ENCODE measurements at places on chromosomes 6 and 20.
A peak's percentile ranks its signal among the peaks of the same experiment; 100 is the strongest.

- DNase-seq = no peak
Measured at GRCh38 chr6:14817074-14817473, 428.8 kb upstream of the JARID2 start.

GRCh38 chr6:78597966-78598365 is 269.4 kb upstream of the IRAK1BP1 start:
- no peak for DNase-seq

DNA sequence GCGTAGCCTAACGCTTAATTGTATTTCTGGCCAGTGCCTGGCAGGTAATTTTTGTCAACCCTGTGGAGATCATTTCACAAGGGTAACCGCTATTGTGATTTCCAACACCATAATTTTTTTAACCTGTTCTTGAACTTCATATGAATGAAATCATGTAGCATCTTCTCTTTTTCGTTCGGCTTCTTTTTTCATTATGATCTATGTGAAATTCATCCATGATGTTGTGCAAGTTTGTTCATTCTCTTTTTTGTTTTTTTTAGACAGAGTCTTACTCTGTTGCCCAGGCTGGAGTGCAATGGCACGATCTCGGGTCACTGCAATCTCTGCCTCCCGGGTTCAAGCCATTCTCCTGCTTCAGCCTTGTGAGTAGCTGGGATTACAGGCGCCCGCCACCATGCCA is 42.5 kb upstream of the TGM3 start:
- no peak for DNase-seq

- no peak for DNase-seq
Measured at GRCh38 chr6:26598267-26598666, 1.5 kb downstream of the ABT1 start.

DNA sequence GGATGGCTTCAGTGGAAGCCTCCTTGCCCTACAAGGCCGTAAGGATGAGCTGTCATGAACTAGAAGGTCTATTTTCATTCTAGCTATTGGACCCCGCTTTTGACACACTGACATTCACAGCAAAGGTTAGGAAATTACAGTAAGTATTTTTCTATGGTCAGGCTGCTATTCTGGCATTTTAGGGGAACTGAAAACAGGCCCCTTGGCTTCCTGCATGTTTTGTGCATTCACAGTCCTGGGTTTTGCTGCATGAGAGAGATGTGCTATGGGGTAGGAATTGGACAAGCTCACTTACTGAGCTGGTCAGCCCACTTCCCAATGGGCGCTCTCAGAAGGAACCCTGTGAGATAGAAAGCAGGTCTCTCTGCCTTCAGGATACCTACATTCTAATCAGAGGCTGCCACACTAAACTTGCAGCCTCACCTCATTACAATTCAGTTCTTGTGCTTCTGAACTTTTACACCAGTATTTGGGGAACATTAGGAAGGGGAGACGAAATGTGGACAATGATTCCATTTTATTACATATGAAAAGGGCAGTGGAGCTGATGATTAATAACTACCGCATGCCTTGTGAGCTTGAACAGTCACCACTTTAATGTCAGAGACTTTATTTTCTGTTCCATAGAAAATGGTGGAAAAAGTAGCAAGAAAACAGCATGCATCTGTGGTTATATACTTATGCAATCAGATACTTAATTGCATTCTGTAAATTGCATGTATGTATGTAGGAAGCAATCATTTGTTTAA is 86.6 kb upstream of the TAB2 start:
- DNase-seq = no peak

GRCh38 chr20:57499676-57500075 is 25.3 kb downstream of the CTCFL start:
- no peak for DNase-seq

GRCh38 chr20:10306440-10307358 is 88.1 kb downstream of the SNAP25 start:
- peak; percentile 64 for DNase-seq

DNA sequence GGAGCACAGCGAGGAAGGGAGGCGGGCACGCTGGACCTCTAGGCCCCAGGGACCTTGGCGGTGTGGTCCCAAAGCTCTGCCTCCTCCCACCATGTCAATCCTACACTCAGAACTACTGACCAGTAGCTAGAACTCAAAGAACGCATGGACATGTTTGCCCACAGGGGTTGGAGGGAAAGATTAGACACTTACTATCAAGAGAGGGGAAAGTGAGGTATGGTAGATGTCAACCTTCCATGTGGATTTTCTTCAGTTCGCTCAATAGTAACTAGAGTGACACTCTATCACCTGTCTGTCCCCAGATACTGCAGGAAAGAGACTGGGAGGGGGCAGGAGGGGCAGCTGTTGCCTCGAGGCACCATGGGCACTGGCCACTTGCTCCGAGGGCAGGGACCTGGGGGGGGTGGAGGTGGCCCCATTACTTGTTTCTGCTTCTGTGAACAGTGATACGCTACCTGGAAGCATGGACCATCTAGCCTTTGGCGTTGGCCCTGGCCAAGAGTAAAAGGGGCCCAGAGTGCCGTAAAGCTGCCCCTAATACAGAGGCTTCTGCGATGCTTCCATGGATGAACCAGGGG is 912 bp upstream of the DIDO1 start:
- no peak for DNase-seq

DNA sequence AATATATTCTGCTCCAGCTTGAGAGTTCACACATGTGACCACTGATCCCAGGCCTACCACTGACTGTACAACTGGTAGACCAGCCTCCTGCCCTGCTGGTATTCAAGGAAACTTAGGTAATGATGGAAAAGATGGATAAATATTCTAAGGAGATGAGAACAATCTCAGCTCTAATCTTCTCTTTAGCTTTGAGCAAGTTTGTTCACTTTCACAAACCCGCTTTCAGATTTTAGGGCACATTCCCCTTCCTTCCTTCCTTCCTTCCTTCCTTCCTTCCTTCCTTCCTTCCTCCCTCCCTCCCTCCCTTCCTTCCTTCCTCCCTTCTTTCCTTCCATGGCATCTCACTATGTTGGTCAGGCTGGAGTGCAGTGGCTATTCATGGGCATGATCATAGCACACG is 88.2 kb upstream of the PHACTR1 start:
- no peak for DNase-seq

- no peak for DNase-seq
Measured at GRCh38 chr6:137647762-137648447, 153.7 kb upstream of the OLIG3 start.

DNA sequence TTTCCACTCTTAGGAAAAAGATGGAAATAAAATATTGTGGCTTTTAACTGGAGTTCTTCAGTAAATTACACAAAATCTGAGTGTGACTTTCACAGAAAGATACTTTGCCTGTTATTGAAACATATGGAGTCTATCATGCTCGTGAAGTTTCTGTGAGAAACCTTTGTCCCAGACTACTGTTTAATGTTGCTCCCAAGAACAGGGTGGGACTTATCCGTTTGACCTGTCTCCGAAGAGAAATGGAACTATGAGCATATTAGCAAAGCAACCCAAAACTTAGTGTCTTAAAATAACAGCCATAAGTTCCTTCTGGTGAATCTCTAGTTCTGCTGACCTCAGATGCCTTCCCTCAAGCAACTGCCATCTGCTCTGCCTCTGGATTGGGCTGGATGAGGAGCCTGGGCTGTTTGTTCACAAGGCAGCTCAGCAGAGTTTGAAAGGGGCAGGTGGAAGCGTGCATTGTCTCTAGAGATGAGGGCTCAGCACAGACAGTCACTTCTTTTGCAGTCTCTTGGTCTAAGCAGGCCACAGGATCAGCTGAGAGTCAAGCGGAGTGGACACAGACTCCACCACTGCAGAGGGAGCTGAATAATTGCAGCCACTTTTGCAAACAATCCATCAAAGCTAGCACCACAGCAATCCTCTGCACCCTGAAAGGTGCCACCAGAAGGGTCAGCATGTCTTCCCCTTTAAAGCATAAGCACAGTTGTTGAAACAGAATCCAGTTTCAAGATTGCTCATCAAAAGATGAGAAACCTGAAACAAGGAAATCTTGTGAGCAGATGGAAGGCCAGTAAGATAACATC is 52.8 kb downstream of the MYB start:
- no peak for DNase-seq

DNA sequence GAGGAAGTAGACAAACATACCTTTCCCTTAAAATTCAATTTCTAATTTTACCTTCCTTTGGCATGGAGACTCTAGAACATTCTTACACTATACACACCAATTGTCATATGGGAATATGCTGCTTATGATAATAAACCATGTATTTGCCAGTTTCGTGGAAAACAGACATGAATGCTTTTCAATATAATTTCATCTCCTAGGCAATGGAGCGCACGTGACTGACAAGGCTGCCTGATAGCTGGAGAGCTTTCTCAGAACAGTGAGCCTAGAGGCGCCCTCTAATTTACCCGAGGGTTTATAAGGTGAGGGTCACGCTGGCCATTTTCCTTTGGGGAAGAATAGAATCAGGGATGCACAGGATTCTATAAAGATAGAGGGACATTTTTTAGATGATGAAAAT is 56.5 kb downstream of the PRR18 start:
- no peak for DNase-seq

DNA sequence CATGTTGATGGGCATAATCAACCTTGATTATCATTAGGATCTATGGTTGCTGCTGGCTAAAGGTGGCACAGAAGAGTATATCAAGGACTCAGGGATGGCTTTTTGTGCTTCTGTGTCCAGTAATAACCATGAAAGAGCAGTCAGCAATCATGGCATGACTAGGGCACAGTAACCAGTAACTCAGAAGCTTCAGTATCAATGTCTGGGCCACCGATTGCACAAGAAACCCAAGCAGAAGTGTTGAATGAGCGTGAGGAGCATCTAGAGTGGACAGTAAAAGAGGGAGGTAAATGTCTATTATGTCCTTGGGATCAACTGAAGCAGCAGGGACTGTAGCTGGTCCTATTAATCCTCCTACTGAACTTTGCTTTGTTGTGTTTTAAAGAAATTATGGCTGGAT is 81.5 kb upstream of the F13A1 start:
- no peak for DNase-seq

DNA sequence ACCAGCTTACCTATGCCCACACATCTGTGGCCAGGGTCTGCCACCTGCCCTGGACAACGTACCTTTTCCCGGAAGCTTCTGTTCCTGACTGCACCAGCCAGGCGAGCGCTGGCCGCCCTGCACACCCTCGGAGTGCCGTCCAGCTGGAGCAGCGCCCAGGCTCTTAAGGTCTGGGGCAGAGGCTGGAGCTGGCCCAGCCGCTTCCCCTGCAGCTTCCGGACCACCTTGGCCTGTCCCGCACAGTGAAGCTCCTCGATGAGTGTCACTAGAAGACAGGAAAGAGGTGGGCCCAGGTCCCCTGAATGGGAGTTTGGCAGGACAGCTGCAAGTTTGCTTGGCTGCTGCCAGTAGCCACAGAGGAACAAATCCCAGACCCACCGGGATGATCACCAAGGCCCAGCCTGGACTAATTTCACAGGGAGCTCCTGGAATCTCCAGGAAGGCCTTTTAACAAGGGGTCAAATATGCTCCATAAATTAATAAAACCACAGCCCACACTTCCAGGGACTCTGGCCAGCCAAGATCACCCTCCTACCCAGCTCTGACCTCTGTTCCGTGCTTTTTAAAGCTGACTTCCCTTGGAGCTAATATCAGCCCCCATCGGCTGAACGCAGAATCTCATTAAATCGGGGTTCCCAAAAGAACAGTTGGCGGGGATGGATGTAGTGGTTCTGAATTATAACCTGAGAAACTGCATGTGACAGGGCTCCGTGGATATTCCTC is 82.3 kb downstream of the PTPN1 start:
- no peak for DNase-seq

DNA sequence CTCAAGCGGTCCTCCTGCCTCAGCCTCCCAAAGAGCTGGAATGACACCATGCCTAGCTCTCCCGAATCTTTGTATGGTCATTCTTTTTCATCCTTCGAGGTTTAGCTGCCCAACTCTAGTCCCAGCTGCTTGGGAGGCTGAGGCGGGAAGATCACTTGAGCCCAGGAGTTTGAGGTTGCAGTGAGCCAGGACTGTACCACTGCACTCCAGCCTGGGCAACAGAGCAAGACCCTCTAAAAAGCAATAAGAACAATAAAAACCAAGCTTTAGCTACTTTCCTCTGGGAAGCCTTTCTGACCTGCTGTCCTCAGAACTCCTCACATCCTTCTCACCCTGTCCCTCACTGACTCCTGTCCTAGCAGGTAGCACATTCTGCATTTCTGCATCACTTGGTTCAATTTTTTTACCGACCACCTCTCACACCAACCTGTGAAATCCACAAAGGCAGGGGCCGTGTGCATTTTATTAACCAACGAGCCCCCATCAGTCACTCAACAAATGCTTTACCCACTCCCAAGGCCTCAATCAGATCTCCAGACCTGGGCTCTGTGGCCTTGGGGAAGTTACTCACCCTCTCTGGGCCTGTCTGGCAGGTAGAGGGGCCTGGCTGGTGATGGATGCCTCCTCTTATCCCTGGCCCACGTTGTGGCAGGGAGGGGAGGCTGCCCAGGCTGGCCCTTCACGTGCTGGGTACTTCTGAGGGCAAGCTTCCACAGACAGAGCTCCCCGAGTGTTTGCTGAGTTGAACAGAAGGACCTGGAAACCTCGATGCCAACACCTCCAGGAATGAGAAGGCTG is 14.7 kb upstream of the SRC start:
- DNase-seq = no peak

- DNase-seq = no peak
Measured at GRCh38 chr20:39713076-39713840, 751.1 kb downstream of the DHX35 start.

- no peak for DNase-seq
Measured at GRCh38 chr6:154298297-154298696, 58.3 kb downstream of the IPCEF1 start.

- no peak for DNase-seq
Measured at GRCh38 chr6:19121521-19121920, 715.6 kb upstream of the ID4 start.

GRCh38 chr6:131792091-131792496 is 15.7 kb upstream of the ENPP1 start:
- no peak for DNase-seq

DNA sequence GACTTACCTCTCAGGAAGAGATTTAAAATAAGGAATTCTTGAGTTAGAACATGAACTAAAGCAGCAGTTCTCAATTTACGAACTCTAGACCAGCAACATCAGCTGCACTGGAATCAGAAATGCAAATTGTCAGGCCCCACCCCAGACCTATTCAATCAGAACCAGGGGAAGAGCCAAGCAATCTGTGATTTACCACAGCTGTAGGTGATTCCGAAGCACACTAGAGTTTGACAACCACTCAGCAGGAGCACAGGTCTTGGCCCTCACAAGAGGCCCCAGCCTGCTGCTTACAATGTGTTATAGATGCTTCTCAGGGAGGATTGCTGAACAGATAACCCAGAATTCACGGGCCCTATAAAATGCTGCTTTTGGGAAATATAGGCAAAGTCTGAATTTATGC is 279.2 kb downstream of the PTPRK start:
- no peak for DNase-seq

DNA sequence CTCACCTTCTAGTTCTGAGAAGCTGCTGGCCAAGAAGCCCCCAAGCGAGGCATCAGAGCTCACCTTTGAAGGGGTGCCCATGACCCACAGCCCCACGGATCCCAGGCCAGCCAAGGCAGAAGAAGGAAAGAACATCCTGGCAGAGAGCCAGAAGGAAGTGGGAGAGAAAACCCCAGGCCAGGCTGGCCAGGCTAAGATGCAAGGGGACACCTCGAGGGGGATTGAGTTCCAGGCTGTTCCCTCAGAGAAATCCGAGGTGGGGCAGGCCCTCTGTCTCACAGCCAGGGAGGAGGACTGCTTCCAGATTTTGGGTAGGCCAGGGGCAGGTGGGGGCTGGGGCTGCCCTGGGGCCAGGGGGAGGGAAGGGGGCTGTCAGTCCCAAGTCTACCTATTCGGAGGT is 2.3 kb downstream of the MYLK2 start:
- no peak for DNase-seq
